ENCODE measurements at places on chromosomes 2 and 18.

- no peak for DNase-seq
These were observed 67.5 kb downstream of the RMDN2 start for GRCh38 chr2:37992601-37993000.

DNA sequence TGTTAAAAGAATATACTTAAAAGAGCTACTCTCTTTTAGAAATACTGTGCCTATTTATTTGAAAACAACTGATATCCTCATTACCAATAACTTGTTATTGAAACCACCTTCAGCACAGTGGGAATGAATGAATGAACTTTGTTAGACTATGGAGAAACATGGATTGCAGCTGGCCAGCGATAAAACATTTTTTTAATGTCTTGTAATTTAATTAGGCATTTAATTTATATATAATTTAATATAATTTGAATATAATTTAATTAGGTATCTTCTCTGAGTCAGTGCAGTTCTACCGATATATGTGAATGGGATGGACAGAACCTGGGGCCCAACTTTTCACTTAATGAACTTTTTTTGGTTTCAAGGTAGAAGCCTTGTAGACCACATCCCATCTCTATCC, 94.4 kb downstream of the KCTD18 start:
- DNase-seq: no peak

- DNase-seq: no peak
These were observed 621.3 kb downstream of the XIRP2 start for GRCh38 chr2:167509586-167509985.

DNA sequence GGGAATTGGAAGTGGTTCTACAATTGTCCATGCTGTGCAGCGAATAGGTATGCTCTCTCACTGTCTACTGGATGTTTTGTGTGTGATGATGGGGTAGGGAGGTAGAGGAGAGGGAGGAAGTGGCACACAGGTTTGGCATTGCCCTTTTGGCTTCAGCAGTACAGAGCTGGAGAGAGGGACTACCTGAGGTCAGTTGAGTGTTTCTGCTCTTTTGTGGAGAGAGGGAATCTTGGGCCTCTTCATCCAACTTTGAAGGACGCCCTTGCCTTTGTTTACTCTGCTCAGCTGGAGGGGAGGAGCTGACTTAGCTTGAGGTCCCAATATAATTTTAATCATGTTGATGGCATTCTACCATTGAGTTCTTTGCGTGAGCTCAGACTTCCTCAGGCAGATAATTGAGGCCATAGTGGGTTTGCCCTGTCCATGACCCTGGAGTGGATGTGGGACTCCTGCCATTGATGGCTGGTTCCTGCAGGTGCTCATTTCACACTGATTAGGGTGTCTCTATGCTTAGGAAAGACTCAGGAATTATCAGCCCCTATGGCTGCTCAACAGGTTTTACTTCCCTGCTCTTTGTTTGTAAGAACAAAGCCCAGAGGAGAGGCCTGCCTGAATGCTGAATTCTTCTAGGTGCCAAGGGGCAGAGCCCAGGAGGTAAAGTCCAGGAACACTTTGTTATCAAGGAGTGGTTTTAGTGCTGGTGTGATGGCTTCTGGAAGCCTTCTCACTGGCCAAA, 7.2 kb downstream of the RPIA start:
- DNase-seq: no peak

- DNase-seq: no peak
These were observed 96.5 kb upstream of the NFATC1 start for GRCh38 chr18:79299272-79299671.

Data from stimulated activated naive CD4-positive, alpha-beta T cell treated with Interleukin-2 at 50 U/mL for 16 hours (primary cell).